Naive thymus-derived CD4-positive, alpha-beta T cell (primary cell): ENCODE measurements at places on chromosomes 7 and 10. TPM values are rescaled to one million over a fixed set of nuclear protein-coding genes. Genes with fewer than 3 reads are reported as not detected.

Gene DLD
- total RNA-seq: 45.9 TPM

- no peak for DNase-seq
These were observed 479.7 kb downstream of the ATRNL1 start for GRCh38 chr10:115572740-115573455.

DNA sequence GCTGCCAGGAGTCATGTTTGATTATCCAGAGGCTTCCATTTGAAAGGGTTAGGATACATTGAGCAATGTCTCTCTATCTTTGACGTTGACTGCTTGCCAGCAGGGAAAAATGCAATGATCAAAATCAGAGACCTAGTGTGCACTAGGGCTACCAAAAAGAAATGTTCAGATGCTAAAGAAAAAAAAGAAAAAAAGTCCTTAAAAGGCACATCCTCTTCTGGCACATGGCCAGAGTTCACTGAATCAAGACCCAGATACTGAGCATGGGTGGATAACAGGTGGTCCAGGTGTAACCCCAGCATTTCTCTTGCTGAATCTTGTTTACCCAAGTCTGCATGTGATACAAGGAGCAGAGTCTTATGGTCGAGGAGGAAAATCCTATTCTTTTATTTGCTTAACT, 899.3 kb downstream of the SORCS3 start:
- no peak for DNase-seq

Gene NACAD
- total RNA-seq: not detected

DNA sequence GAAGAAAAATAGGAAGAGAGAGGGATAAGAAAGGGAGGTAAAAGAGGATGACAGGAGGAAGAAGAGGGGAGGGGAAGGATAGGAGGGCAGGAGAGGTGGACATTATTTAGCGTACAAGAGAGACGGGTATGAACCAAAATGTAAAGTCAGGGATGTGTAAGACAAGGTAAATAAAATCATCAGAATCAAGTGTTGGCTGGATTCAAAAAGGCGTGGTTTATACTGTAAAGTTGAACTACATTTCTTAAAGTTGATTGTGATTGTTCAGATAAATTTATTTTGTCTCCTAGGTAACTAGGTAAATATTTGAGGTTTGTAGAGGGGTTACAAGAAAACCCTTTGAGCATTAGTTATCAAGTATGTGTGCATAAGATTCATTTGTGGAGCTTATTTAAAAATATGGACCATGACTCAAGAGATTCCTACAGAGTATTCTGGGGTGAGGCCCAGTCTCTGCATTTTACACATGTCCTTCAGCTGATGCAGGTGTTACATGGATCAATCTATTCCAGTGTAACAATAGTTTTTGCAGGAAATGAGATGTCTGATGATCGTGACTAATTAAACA, 512.1 kb upstream of the MBL2 start:
- DNase-seq: no peak

Gene EVX1
- total RNA-seq: 0.11 TPM

Gene GJC3
- 0.41 TPM in 1 of 2 replicates, not detected in the other for total RNA-seq

Gene HABP2
- not detected for total RNA-seq

DNA sequence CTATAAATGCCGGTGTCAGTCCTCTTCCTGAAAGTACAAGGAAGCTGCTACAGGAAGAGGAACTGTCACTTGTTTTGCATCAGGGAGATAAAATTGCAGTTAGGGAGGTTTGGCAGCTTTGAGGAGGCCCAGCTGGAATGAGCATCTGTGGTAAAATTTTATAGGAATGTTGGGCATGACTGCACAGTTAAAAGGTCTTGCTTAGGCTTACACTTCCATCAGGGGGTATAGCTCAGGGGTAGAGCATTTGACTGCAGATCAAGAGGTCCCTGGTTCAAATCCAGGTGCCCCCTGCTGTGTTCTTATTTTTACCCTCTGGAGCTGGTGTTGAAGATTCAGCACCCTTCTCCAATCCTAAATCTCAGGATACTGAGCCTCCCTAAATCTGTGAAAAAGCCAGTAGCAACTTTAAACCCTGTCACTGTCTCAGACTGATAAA, 65.9 kb downstream of the ZNF467 start:
- no peak for DNase-seq

- DNase-seq: no peak
These were observed 100.2 kb downstream of the ACTR3B start for GRCh38 chr7:152859781-152860191.

Gene FAM20C
- total RNA-seq: 3.8 TPM

DNA sequence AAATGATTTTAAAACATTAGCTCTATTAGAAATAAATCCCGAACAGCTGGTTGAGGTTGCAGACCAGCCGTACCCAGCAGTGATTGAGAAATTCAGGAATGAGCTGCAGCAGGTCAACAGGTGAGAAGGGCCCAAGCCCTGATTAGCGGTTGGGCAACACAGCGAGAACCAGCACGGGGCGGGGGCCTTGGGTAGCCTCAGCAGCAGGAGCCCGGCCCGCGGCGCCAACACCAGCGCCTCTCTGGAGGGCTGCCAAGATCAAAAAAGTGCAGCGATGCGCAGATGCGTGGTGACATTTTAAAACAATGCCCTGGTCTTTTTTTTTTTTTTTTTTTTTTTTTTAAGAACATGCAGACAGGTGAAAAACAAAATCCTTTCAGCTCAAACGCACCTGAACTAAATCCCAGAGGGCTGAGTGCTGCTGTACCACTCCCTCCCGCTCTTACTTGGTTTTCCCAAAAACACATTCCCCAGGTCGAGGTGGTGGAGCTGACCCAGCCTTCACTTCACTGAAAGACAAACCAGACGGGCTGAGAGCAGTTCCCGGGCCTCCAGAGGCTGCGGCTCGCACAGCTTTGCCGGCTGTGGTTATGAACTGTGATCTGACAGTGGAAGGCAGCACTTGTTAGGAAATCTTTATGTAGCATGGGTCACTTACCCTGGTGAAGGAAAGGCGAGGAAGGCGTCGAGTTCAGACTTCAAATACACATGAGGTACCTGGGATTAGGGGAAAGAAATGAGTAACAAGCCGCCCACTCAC, 579.4 kb downstream of the SDK1 start:
- no peak for DNase-seq

DNA sequence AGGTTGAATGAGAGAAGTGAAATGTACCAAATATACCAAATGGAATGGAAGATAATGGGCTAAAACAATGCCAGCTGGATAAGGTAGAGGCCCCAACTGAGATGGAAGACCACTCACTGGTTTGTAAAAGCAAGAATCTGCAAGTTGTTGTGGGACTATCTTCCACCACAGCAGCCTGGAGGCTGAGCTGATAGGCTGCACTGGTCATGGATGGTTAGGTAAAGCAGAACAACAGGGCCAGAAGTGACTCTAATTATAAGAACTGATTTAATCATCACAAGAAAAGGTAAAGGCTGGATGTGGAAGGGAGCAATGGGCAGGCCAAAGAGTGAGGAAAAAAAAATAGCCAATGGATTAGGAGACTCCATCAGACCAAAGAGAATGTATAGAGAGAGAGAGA, 11.8 kb downstream of the TFEC start:
- DNase-seq: no peak

GRCh38 chr7:149355390-149356048, 93.5 kb downstream of the ZNF783 start:
- DNase-seq: no peak

DNA sequence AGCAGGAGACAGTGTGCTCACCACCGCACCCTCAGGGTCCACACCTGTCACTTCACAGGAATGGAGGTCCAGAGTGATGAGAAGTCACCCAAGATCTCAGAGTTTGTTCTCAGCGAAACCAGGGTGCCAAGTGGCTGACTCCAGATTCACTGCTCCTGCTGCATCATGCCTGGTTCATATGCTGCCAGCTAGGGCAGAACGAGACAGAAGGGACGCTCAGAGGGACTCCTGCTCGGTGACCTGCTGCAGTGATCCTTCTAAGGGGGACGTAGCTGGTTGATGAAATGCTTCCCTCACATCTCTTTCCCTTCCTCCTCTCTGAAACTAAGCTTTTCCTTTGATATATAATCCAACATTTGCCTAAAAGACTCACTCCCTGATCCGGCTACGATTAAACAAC, 248.5 kb downstream of the SFMBT2 start:
- no peak for DNase-seq

- DNase-seq: no peak
These were observed 36.0 kb downstream of the NRCAM start for GRCh38 chr7:108419961-108420908.

DNA sequence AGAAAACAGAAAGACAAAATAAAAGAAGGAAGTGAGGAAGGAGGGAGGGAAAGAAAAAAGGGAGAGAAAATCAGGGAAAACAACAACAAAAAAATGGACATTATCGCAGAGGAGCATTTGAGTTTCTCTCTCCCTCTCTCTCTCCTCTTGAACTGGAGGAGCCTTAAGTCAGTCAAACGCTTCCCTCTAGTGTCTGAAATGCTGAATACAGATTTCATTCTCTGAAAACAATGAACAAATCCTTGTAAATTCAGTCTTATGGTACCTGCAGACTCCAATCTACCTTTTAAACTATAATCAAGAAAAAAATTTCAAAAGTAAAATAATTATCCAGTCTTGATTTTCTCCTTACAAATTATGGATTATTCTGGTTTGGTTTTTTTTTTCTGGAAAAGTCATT, 89.2 kb upstream of the PFKP start:
- DNase-seq: peak; percentile 26

Gene CPN1
- total RNA-seq: not detected

DNA sequence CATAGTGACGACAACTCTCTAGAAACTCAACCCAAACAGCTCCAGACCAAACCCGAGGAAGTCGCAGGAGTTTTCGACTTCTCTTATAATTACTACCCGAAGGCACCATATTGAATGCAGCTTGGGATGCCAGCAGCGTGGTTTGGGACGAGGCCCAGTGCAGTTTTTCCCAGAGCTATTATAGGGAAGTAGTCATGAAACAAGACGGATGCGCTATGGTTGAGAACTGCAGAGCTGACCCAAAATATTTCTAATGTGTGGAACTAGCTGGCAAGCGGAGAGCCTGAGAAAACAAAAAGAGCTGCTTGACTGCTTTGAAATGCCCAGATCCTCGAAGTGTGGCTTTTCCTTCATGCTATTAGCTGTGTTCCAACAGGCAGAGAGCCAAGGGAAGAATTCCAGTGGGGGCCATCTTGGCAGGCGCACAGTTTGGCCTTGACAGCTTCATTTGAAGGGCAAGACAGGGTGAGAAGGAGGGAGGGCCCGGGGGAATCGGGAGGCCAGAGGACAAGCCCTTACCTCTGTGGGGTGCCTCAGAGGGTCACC, 122.7 kb downstream of the CUL2 start:
- no peak for DNase-seq

- no peak for DNase-seq
These were observed 10.1 kb downstream of the NFKB2 start for GRCh38 chr10:102405632-102406031.

DNA sequence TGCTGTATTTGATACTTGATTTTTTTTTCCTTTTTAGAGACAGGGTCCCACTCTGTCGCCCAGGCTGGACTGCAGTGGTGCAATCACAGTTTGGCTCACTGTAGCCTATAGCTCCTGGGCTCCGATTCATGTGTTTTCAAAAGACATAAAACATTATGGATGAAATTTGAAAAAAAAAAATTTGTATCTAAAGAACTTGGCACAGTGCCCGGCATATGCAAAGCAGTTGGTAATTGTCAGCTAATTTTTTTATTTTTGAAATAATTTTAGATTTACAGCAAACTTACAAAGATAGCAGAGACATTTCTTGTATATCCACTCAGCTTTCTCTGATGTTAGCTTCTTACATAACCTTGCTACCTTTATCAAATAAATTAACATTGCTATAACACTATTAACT, 20.3 kb upstream of the SAMD8 start:
- no peak for DNase-seq

Gene PLA2G12B
- not detected in 2 replicates for total RNA-seq

DNA sequence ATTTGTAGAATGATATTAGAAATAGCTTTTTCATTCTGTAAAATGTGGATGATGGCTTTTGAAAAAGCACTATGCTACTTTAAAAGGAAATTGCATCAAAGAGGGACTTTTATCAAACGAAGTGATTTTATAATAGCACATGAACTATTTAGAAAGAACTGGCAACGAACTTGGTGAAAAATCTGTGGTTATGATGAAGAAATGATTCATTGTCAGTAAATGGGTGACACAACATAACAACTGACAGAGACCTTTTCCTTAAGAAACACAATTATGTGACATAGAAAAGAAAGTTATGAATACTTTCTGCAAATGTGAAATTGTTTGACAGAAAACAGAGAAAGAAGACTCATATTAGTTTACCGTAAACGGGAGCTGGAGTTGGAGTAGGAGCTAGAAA, 60.7 kb upstream of the LAMB4 start:
- DNase-seq: no peak

Gene ZNF735
- total RNA-seq: not detected in 2 replicates

Gene NYAP1
- total RNA-seq: 0.05 and 0.36 TPM in 2 replicates

- no peak for DNase-seq
These were observed 445.2 kb downstream of the DNAJB6 start for GRCh38 chr7:157782041-157782440.

Gene CHPF2
- 41.1 TPM for total RNA-seq

GRCh38 chr10:35063837-35064454, 26.2 kb downstream of the CUL2 start:
- no peak for DNase-seq

DNA sequence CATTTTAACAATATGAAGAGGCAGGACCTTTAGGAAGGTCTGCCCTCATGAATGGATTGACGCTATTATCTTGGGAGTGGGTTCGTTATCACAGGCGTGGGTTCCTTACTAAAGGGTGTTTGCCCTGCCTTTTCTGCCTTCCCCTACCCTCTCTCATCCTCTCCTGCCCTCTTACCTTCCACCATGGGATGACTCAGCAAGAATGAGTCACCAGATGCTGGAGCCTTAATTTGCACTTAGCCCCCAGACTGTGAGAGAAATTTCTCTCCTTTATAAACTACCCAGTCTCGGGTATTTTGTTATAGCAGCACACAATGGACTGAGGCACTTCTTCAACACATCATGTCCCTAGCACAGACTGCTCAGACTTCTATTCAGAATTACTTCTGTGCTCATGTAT, 31.4 kb upstream of the ZNF32 start:
- no peak for DNase-seq

Gene NXPH1
- not detected in 2 replicates for total RNA-seq

DNA sequence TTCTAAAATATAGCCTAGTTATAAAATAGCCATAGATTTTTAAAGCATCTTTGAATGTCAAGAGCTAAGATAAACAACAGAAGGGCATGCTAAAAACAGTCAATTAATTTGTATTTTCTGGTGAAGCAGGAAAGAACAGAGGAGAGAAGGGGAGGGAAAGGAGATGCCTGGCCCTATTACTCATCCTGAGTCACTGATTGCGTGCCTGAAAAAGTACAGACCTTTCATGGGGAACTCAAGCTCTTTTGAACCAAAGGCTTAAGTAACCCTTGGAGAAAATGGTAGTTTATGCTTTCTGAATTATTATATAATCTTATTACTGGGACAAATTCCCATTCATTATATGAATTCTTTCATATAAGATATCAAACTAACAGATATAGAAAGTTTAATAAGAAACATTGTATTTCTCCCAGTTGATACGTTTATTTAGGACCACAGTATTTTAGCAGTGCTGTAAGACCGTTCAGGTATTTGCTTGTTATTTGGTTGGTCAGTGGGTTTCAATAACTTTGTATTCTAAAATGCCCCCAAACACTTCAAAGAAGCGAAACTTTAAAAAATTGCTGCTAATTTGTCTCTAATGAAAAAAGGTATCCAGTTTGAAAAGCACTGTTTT, 151.3 kb downstream of the HGF start:
- DNase-seq: no peak
